Subcutaneous preadipocyte (primary cell): ENCODE measurements at places on chromosomes 2 and 18. TPM values are rescaled to one million over a fixed set of nuclear protein-coding genes. Genes with fewer than 3 reads are reported as not detected.

DSG4 gene
- not detected in 2 replicates for total RNA-seq

AGXT gene
- total RNA-seq = not detected in 2 replicates

RNF125 gene
- total RNA-seq = 1.8 and 2.3 TPM in 2 replicates

CDH7 gene
- not detected in 2 replicates for total RNA-seq

DNAJC5G gene
- not detected in 2 replicates for total RNA-seq

CHPF gene
- total RNA-seq = 60.4 and 92.6 TPM in 2 replicates

IL1F10 gene
- total RNA-seq = not detected in 2 replicates

SLC38A11 gene
- total RNA-seq = not detected in 2 replicates

RESP18 gene
- total RNA-seq = not detected in 2 replicates

CFAP65 gene
- 0.20 TPM in 1 of 2 replicates, not detected in the other for total RNA-seq

CAPN13 gene
- total RNA-seq = not detected in 2 replicates

PIGN gene
- total RNA-seq = 41.5 and 46.9 TPM in 2 replicates

NAT8 gene
- total RNA-seq = not detected in 2 replicates

RETSAT gene
- 41.5 and 45.5 TPM in 2 replicates for total RNA-seq

NOSTRIN gene
- total RNA-seq = under 0.01 and 0.20 TPM in 2 replicates

GPR35 gene
- total RNA-seq = under 0.01 and 0.20 TPM in 2 replicates

BCL2 gene
- total RNA-seq = 2.6 and 5.3 TPM in 2 replicates

RBM44 gene
- total RNA-seq = 0.37 and 0.39 TPM in 2 replicates

SLC9A2 gene
- total RNA-seq = under 0.01 TPM in 2 replicates

INHA gene
- total RNA-seq = 0.20 and 0.37 TPM in 2 replicates

ERFE gene
- total RNA-seq = 7.0 and 8.0 TPM in 2 replicates

ADGRF3 gene
- under 0.01 and 2.5 TPM in 2 replicates for total RNA-seq

CD28 gene
- total RNA-seq = not detected in 2 replicates

UPP2 gene
- total RNA-seq = not detected in 2 replicates

IL36A gene
- total RNA-seq = not detected in 2 replicates

SH3RF3 gene
- 7.3 and 14.9 TPM in 2 replicates for total RNA-seq

MROH2A gene
- total RNA-seq = not detected in 2 replicates

ALK gene
- not detected in 2 replicates for total RNA-seq

MYOM1 gene
- total RNA-seq = under 0.01 TPM in 2 replicates
